ENCODE measurements at places on chromosomes 7 and 10.

GRCh38 chr10:86410542-86411124 lies 44.0 kb upstream of the GRID1 start:
- no peak for DNase-seq

GRCh38 chr7:28072876-28073514 lies 107.6 kb downstream of the JAZF1 start:
- no peak for DNase-seq

DNA sequence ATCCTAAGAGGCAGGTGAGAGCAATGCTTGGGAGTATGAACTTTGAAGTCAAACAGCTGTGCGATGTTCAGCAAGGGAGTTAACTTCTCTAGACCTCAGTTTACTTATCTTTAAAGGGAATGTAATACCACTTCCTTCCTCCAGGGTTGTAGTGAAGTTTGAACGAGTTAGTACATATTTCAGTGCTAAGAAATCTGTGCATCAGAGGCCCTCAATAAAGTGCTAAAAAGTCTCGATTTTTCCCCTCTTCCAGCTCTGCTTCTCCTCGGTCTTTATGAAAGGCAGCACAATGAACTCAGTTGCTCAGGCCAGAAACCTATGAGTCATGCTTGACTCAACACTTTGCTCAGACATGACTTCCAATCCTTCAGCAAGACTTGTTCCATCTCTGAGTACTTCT lies 418.9 kb downstream of the MDFIC start:
- no peak for DNase-seq

DNA sequence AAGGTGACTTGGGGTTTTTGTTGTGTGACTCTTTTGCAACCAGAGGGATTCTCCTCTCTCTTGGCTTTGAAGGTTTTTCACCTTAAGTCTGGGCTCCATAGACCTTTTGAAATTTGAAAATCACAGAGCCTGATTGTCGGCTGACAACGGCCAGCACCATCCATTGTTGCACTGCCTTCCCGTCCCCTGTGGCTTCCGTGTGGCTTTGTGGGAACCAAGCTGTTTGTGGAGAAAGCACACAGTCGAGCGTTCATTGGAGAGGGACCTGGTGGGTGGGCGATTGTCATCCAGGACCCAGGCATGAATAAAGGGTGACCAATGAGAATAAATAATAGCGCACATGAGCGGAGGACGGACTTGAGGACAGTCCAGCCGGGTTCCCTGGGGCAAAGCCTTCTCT lies 7.4 kb upstream of the RAMP3 start:
- DNase-seq, result no peak

GRCh38 chr7:142030848-142031247 lies 35.2 kb downstream of the MGAM start:
- DNase-seq, result no peak

GRCh38 chr7:137771679-137772078 lies 75.1 kb downstream of the DGKI start:
- DNase-seq, result no peak

DNA sequence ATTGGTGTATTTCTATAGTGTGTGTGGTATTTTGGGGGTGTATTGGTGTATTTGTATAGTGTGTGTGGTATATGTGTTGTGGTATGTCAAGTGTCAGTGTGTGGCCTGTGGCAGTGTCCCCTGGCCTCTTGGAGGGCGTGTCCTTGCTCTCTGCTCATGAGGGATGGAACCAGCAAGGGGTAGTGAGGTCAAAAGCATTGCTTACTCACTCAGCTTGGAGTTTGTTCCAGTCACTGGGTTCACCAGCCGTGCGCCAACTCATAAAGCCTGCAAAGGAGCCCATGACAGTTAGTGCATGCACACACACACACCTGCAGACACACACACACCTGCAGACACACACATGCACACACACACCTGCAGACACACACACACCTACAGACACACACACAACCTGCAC lies 4.3 kb upstream of the TRPV6 start:
- DNase-seq, result no peak

DNA sequence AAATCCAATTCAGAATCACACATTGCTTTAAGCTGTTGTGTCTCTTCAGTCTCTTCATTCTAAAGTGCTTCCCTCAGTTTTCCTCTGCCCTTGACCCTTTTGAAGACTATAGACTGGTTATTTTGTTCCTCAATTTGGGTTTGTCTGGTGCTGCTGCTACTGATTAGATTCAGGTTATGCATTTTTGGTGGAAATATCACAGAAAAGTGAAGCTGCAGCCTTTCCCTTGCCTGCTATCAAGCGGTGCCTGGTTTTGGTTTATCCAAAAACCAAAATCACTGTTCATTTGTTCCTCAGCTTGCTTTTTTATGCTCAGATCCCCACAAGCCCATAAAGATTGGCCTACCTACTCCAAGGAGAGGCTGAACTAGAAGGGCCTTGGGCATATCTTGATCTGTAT lies 55.2 kb downstream of the ELMO1 start:
- DNase-seq, result no peak

- DNase-seq, result no peak
Measured at GRCh38 chr7:131014906-131015656, 281.1 kb upstream of the KLF14 start.

- no peak for DNase-seq
Measured at GRCh38 chr7:33233659-33234058, 104.3 kb downstream of the BBS9 start.

DNA sequence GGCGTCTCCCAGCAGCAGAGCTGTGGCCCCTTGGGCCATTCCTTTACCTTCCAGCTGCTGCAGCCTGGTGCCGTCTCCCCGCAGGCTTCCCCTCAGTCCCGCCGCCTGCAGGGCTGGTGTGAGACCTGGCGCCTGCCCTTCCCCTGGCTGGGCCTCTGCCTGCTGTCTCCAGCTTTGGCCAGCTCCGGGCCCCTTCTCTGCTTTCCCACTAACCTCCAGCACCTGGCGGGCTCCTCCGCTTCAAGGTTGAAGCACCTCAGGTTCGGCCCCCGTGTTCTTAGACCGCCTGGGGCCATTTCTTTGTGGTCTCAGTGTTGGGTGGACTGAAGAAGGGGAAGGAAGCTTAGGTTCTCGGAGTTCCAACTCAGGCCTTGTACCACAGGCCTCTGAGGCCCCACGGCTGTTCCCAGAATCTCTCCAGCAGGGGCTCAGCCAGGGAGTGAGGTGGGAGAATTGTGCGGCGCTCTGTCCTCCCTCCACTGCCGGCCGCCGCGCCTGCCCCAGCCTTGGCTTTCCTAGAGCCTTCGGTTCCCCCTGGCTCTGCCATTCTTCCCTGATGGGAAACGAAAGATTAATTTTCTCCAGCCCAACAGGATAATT lies 30.3 kb downstream of the GBX1 start:
- DNase-seq, result no peak

Data from GM10248 (cell line).